ENCODE measurements at places on chromosomes 3 and 15.

DNA sequence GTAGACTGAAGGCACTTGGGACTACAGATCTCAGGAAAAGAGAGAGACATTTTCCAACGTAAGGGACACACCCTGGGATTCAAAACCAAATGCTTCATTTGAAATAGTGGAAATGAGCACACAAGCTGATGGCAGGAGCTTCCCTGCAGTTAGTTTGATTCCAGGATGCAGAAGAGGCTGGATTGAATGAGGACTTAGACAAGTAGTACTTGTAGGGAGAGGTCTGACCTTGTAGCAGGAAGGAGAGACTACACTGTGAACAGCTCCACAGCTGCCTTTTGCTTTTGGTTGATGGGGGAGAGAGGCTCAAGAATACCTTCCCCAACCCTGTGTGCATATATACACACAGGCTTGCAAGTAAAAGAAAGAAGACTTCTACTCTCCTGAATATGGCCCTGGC, 51.5 kb downstream of the PDE8A start:
- no peak for DNase-seq

DNA sequence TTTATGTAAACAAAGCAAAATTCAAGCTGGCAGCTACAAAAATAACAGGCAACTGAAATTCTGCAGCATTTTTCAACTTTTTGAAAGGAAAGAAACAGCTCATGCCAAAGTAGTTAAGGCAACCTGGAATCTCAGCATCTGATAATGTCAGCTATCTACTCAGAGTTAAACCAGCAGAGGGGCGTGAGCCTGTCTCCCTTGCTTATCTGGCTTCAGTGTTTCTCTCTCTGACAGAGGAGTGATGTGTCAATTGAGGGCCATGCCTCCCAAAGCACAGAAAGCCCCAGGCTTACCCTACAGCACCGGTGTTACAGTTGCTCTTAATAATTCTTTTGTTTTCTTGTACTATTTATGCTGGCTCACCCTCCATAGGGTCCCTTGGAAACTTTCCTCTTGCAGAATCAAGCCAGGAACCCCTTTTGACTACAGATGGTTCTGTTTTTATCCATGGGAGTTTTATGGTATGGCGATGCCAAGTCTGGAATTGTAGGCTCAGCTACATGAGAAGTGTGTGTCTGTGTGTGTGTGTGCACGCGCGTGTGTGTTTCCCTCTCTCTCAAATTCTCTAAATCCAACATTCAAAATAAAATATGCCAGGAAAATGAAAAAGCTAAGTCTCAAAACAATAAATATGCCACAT, 7.3 kb downstream of the TMEM212 start:
- no peak for DNase-seq

GRCh38 chr3:78660957-78661356, 1106.8 kb downstream of the ROBO1 start:
- DNase-seq: no peak

GRCh38 chr15:65633752-65634151, 12.0 kb downstream of the SLC24A1 start:
- DNase-seq: no peak
